ENCODE measurements at places on chromosomes 12 and 14.

DNA sequence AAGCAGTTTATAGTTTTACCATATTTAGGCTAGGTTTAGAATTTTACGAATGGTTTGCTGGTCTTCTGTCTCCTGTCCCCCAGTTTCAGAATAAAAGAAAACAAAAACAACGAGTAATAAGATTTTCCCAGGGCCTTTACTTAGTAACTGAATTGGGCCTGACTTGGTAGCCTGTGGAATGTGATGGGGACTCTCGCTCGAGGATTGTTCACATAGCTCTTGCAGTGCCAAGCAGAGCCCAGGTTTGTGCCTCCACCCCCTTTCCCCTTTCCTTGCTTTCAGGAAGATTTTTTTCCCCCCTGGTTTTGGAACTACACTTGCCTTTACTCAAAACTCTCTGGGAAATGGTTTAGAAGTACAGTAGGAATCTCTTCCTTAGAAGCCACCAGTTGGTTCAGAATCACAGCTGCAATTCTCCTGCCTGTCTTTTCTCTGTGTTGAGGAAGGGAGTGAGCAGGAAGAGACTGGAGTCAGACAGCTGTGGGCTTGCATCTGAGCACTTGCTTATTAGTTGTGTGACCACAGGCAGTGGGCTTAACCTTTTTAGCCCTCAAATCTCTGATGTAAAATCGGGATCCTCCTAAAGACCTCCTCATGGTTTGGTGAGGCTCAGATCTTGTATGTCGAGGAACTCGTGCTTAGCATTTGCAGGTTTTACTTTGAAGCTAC is 501.2 kb downstream of the PCNX1 start:
- DNase-seq: no peak

- DNase-seq: no peak
Measured at GRCh38 chr12:6340032-6340638, 1.7 kb downstream of the TNFRSF1A start.

- no peak for DNase-seq
Measured at GRCh38 chr14:93714605-93715004, 73.7 kb downstream of the PRIMA1 start.

GRCh38 chr14:85118274-85118673 is 411.7 kb upstream of the FLRT2 start:
- no peak for DNase-seq

DNA sequence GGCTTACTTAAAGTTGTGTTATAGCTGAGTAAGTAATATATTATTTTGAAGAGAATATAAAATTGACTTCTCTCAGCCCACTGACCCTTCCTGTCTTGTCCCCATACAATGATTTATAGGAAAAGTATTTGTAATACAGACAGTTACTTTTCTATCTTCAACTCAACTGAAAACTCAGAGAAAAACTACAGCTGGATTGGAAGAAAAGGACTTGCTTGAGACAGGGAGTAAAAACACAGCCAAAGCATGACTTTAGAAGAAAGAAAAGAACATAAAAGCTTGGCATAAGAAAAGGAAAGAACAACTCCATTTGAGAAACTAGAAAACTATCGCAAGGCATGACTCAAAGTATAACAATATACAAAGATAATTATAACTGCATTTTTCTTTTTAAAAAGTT is 57.5 kb downstream of the MSRB3 start:
- DNase-seq: no peak

DNA sequence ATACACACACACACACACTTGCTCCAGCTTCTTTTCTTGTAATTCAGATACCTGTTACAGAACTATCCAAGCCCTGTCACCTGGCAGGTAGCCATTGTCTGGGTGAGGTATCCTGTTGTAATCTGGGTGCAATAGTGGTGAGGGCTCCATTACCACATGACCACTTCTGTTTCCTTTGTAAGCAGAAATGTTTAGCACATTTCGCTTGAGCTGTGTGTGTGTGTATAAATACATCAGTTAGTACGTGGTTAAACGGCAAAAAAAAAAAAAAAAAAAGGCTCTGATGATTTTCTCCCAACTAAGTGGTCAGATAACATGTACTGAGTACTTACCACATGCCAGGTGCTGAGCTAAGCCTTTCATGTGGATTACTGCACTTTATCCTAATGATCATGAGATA is 129.3 kb upstream of the SSTR1 start:
- DNase-seq: no peak

GRCh38 chr12:123061441-123062205 is 81.1 kb downstream of the ARL6IP4 start:
- DNase-seq: no peak

GRCh38 chr12:6314776-6315175 is 4.3 kb downstream of the PLEKHG6 start:
- no peak for DNase-seq

GRCh38 chr14:102362084-102362483 is 606 bp downstream of the CINP start:
- no peak for DNase-seq

- DNase-seq: no peak
Measured at GRCh38 chr12:49019120-49019430, 499 bp upstream of the PRKAG1 start.

GRCh38 chr12:23847857-23848256 is 101.6 kb downstream of the SOX5 start:
- no peak for DNase-seq

DNA sequence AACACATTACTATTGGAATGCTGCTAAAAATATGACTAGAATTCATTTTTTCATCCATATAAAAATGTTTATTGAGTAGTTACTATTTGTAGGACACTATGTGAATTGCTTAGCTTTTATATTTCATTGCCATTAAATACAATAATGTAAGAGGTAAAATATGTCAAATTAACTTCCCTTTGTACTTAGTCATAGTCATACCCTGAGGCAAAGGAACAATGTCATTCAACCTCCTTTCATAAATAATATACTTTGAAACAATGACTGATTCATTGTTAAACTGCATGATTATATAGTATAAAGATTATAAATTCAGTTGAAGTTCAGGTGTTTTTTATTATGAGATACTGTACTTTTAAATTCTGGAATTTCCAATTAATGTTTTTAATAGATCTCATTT is 105.2 kb downstream of the GARIN6 start:
- no peak for DNase-seq

- no peak for DNase-seq
Measured at GRCh38 chr12:113638460-113638775, 166.7 kb upstream of the LHX5 start.

GRCh38 chr12:89213139-89213538 is 139.2 kb downstream of the DUSP6 start:
- DNase-seq: no peak

GRCh38 chr12:127479256-127479655 is 787.7 kb upstream of the TMEM132C start:
- DNase-seq: no peak
